ENCODE measurements at places on chromosomes 7 and 10.

- no peak for DNase-seq
These were observed 7.0 kb upstream of the CYP3A4 start for GRCh38 chr7:99791021-99791420.

DNA sequence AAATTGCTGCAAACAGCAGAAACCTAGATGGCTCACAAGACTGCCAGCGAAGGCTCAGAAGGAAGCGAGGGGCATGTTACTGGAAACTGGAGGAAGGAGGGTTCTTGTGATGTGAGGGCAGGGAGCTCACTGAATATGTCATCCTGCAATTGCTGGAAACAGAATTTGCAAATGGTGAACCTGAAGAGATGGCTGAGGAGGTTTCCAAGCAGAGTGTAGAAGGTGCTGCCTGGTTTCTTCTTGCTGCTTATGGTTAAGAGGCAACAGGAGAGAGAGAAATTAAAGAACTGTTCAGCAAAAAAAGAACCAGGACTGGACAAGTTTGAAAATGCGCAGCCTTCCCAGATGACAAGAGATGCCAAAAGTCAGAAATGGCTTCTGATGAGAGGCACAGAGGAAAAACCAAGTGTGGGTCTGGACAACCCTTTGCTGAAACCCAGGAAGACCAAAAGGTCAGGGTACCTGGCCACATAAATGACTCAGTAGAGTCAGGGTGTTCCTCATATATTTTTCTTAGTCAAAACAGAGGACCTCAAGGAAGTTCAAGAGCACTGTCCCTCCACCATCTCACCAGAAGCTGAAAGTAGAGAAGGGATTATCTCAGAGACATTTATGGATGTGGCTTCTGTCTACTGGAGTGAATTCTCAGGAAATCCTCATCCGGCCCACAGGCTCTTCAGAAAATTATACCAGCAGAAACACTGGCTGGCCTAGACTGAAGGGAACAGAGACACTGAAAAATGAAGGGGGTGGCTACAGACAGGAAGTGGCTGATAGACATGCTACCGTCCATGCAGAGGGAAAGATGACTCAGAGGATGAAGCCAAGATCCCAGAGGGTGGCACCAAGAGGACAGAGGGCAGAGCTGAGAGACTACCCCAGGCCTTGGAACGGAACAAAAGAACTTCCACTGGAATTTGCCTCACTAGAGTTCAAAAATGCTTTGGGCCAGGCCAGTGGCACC, 10.1 kb downstream of the PAPOLB start:
- no peak for DNase-seq

DNA sequence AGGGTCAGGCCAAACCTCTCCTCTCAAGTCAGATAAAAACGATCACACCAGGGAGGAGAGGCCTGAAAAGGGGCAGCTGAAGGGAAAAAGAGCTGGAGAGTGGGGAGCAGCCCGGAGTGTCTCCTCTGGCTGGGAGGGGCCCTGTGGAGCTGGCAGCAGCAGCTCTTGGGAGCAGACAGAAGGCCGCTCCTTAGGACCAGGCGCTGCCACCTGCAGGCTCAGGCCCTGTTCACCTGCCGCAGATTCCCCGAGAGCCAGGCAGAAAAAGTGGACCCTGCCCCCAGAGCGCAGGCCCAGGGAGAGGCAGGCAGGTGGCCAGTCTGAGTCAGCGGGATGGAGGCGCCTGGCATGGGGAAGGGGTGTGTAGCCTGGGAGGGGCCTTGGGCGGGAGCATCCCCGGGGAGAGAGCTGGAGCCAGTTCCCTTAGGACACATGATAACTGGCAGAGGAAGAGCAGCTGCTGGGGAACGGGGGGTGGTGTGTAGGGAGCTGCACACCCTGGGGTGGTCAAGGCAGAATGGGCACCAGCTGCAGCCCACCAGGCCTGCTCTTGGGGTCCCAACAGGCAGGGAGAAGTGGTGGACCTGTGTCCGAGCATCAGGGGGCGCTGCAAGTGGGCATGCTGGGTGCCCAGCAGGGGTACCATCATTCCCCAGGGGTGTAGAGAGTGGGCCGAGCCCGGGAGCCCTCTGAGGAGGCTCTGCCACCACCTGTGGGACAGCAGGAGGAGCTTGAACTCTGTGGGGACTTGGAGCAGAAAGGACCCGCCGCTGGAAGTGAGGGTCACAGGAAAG, 177.2 kb upstream of the RHEB start:
- no peak for DNase-seq

DNA sequence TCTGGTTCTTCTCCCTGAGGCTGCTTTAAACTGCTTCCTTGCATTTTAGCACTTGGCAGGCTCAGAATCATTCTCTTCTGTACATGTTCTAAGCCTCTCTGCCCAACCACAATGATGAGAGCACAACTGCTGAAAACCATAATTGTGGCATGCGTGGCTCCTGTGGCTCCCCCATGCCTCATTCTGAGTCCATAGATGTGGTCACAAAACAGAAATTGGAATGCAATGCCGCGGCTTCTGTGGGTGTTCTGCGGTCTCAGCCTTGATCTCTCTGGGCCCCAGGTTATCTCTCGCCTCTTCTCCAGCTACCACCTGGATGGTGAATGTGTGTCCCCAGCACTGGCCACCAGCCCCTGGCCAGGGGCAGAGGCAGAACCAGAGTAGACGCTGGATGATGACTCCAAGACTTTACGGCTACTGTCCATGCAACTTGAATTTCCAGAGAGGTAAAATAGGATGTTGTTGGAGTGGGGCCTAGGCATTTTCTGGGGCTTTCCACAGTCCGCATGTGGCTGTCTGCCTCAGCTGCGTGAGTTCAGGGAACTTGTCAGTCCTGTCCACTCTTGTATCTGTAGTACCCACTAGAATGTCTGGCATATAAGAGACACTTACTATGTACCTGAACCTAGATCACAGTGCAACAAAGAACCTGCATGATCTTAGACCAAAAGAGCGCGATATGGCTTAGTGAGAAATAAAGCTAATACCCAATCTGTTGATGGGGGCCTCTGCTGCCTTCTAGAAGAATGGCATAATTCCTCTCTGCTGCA, 52.4 kb upstream of the ADRB1 start:
- peak; percentile 11 for DNase-seq

- DNase-seq, result peak; percentile 44
These were observed 10.5 kb upstream of the TRIM24 start for GRCh38 chr7:138449580-138449979.

- peak; percentile 49 for DNase-seq
These were observed 46.2 kb downstream of the GRK5 start for GRCh38 chr10:119253433-119254174.

GRCh38 chr10:129446183-129446581, 20.9 kb upstream of the MGMT start:
- DNase-seq, result no peak

GRCh38 chr10:129605266-129605985, 138.4 kb downstream of the MGMT start:
- no peak for DNase-seq

GRCh38 chr7:15558756-15559155, 3.1 kb downstream of the AGMO start:
- DNase-seq, result no peak

- no peak for DNase-seq
These were observed 12.0 kb upstream of the FMC1 start for GRCh38 chr7:139329119-139329518.

- DNase-seq, result no peak
These were observed 66.1 kb downstream of the STEAP1B start for GRCh38 chr7:22433710-22434460.

- DNase-seq, result no peak
These were observed 25.8 kb downstream of the EMX2 start for GRCh38 chr10:117568334-117568733.

GRCh38 chr7:138945154-138945553, 36.0 kb downstream of the KIAA1549 start:
- DNase-seq, result no peak

GRCh38 chr10:98610301-98610700, 163.6 kb upstream of the HPS1 start:
- no peak for DNase-seq

DNA sequence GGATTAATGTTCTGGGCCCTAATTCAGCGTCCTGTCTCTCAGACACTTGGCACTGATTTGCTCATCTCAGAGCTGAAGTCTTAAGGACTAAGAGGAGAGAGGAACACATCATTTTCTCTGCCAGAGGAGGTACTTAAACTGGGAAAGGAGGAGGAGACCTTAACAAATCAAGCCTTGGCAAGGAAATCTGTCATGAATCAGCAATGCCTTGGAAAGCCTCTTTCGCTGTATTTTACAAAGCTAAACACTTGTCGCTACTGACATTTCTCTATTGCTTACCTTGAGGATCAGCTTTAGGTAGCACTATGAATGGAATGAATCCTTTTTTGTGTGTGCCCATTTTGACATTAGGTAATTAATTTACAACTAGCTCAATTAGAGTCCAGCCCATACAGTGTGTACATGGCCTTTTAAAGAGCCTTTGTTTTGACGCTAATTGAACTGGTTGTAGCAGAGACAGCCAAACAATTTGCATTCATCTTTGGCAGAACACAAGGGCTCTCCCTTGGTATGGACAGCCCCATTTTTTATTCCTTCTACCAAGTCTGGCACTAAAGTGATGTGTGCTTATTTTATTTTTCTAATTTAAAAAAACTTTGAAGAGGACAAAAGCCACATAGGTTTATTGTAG, 37.4 kb downstream of the AUTS2 start:
- DNase-seq, result no peak

DNA sequence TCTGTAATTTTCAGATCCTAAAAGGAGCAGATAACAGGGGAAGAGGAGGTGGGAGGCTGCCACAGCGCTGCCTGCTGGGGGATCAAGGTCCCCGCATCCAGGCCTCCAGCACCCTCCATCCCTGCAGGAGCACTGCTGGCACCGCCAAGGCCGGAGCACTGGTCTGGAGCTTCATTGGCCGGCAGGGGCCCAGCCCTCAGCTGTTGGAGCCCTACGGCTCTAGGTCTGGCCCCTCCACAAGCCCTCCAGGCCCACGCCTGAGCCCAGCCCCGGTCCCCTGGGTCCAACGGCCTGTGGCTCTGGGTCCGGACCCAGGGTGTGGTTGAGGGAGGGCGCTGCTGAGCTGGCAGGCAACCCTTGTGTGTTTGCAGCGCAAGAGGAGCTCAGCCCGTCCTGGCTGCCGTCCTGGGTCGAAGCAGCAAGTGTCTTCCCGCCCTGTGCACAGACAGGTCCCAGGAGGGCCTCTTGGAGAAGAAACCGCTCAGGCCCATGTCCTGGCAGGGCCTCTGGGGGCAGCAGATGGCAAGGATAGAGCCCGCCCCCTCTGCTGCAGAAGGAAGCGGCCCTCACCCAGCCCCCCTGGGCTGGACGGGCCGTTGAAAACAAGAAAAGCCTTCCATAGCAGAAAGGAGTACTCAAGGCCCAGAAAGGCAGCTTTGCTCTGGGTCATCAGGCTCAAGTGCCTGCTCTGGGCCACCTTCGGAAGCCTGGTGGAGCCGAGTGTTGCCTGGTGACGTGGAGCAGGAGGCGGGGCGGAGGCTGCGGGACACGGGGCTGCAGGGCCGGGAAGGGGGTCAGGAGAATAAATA, 54.3 kb upstream of the TNRC18 start:
- DNase-seq, result no peak

GRCh38 chr7:124032369-124033094, at the start of gene TMEM229A:
Gene TMEM229A, minus strand, starts transcription at chr7:124033067. Its CDS starts 64 bp downstream, at chr7:124033003.
- DNase-seq, result no peak

- DNase-seq, result no peak
These were observed 38.4 kb upstream of the IKZF1 start for GRCh38 chr7:50265968-50266634.

- DNase-seq, result no peak
These were observed 123.3 kb downstream of the SLIT1 start for GRCh38 chr10:97062456-97062855.

DNA sequence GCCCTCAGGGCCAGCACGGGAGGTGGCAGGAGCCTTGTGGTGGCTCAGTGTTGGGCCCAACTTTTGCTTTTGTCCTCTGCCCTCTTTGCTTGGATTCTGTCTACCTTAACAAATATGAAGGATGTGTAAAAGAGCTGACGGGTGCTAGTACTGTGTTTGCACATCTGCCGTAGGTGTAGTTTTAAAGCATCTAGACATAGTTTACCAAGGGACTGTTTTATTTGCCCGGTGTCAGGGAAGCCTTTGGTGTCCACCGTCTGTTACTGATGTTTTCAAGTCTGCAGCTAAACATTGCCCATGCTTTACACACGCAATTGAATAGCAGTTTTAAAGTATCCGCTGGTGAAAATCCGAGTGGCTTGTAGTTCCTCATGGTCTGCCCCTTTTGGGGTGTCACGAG, 87.8 kb downstream of the DYNC2I1 start:
- no peak for DNase-seq

GRCh38 chr10:80670774-80671173, 133.1 kb downstream of the SH2D4B start:
- no peak for DNase-seq

DNA sequence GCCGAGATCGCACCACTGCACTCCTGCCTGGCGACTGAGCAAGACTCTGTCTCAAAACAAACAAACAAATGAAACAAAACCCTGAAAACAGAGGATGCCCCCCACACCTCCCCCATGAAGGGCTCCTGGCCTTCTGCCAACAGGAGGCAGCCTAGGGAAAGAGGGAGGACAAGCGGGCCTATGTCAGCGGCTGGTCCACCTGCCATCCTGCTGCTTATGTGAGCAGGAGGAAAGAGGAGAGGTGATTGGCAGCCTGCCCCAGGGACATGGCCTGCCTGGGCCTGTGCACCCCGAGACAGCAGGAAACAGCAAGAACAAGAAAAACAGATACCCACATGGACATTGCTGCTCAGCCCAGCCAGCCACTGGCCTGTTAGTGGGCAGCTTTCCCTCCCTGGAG, 9.1 kb upstream of the ZNF316 start:
- DNase-seq, result no peak

DNA sequence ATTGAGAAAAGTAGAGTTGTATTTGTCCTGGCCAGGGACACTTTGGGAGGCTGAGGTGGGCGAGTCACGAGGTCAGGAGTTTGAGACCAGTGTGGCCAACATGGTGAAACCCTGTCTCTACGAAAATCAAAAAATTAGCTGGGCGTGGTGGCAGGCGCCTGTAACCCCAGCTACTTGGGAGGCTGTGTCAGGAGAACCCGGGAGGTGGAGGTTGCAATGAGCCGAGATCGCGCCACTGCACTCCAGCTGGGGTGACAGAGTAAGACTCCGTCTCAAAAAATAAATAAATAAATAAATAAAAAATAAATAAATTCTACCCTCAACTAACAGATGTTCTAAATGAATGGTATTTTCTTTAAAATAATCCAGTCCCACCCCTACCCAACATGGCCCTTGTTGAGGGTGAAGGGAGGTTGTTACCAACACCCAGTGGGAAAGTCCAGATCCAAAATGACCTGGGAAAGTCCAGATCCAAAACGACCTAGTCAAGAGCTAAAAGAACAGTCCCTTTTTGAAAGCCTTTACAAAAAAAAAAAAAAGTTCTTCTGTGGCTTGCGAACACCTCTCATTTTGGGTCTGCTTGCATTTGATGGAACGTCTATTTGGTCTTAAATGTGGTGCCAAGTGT, 16.0 kb downstream of the MXI1 start:
- DNase-seq, result no peak

- no peak for DNase-seq
These were observed 193.6 kb upstream of the PFKP start for GRCh38 chr10:2873769-2874168.

- no peak for DNase-seq
These were observed 24.9 kb upstream of the CACNA2D1 start for GRCh38 chr7:82468435-82468834.

DNA sequence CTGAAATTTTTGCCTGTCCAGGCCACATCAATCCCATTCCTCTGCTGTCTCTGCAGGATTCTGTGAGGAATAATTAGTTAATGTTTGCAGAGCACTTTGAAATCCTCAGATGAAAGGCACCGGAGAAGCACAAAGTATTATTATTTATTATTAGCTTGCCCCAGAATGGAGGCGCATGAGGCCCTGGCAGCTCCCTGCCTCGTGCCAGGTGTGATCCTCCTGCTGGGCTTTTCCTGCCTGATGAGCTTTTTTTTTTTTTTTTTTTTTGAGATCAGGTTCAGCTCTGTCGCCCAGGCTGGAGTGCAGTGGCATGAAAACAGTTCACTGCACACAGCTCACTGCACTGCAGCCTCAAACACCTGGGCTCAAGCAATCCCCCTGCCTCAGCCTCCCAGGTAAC, 65.2 kb downstream of the TCF7L2 start:
- no peak for DNase-seq

Data from activated naive CD4-positive, alpha-beta T cell treated with Interleukin-2 at 50 U/mL for 16 hours (primary cell).